ENCODE measurements at places on chromosomes 11 and 22.

GRCh38 chr11:109096266-109096665 lies 325.7 kb upstream of the C11orf87 start:
- no peak for DNase-seq

GRCh38 chr22:30372915-30373314 lies 14.3 kb downstream of the RNF215 start:
- DNase-seq = no peak

GRCh38 chr11:90795746-90796145 lies 572.9 kb upstream of the CHORDC1 start:
- no peak for DNase-seq

DNA sequence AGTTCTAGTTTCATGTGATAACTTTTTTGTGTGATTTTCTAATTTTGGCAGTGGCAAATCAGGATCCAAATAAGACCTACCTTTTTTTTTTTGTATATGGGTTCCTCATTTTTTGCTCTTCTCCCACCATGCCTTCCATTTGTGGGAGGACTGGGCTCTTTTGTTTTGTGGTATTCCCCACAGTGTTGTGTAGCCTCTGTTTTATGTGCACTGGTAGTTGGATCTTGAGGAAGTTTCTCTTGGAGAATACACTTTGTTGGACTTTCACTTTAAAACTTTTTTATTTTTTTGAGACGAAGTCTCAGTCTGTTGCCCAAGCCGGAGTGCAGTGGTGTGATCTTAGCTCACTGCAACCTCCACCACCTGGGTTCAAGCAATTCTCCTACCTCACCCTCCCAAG lies 39.7 kb downstream of the PPP6R3 start:
- no peak for DNase-seq

DNA sequence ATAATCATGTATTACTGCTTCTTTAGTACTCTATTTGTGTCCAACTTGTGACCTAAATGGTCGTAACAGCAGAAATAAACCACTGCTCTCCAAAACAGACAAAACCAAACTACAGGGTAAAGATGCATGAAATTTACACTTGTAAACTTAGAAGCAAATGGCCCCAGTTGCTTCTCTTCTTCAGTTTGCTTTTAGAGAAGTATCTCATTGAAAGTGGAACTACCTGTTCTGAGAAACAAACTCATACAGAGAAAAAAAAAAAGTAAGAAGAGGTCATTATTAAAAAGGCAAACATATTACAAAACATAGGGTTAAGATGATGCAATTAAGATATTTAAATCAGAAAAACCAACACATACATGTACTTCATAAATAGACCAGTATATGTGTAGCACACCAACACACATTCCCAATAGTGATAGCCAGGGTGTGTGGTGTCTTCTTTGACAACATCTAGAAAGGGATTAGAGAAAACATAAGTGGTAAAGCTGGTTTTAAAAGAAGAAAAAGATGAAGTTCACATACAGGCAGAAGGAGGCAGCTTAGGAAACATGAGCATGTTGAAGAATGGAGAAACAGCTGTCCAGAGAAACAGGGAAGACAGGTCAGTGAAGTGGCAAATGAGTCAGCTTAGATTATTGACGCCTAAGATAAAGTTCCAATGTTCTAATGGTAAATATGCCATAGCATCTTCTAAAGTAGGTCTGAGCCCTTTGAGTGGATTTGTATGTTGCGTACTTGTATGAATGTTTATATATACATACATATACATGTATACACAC lies 844.7 kb upstream of the CCDC90B start:
- DNase-seq = no peak
